ENCODE measurements at places on chromosomes 2 and 18.

GRCh38 chr18:50065039-50065438 lies 129.9 kb downstream of the MYO5B start:
- DNase-seq: no peak

DNA sequence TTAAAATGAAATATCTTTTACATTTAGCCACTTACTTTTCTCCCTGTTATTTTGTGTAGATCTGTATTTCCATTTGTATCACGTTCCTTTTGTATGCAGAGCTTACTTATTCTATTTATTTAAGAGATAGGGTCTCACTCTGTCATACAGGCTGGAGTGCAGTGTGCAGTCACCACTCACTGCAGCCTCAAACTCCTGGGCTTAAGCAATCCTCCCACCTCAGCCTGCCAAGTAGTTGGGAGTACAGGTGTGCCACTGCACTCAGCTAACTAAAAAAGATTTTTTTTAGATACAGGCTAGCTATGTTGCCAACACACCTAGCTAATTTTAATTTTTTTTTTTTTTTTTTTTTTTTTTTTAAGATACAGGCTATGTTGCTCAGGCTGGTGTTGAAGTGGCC lies 10.9 kb downstream of the PTPN18 start:
- DNase-seq: no peak

DNA sequence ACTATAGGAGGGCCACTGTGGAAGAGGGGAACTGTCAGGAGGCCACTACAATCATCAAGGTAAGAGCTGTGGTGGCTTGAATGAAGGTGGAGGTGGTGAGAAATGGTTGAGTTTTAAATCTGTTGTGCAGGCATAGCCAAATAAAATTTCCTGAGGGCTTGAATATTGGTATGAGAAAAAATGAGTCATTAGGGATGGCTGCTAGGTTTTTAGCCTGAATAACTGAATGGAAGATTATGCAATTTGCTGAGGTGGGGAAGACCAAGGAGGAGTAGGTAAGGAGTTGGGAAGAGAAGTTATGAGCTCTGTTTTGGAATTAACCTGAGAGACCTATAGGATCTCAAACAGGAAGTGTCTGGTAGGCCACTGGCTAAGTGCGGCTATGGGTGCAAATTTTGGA lies 84.0 kb downstream of the KLHL14 start:
- DNase-seq: no peak

GRCh38 chr2:229221641-229222040 lies 49.4 kb downstream of the PID1 start:
- no peak for DNase-seq

GRCh38 chr2:160590664-160591063 lies 97.1 kb upstream of the RBMS1 start:
- DNase-seq: no peak

DNA sequence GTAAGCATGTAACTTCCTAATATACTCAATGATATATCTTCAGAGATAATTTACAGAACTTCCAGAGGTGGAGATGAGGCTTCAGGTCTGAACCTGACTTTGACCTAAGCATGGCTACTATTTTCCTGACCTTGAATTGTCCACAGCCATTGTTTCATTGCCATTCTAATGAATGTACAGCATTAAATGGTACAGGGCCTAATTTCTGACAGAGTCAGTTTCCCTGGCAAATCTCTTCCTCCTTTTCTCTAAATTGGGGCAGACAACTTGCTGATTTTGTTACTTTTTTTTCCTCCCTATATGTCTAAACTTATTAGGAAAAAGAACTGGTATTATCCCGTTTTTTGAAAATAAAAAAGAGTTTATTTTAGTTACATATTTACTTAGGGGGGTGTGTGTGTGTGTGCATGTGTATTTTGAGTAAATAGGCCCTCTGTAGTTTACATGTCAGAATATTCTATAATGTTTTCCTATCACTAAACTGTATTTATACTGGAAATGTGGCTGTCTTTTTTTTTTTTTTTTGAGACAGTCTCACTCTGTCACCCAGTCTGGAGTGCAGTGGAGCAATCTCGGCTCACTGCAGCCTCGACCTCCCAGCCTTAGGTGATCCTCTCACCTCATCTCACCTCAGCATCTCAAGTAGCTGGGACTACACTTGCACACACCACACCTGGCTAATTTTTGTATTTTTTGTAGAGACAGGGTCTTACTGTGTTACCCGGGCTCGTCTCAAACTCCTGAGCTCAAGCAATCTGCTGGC lies 43.3 kb upstream of the SCN9A start:
- DNase-seq: no peak

- DNase-seq: no peak
These were observed 124.1 kb upstream of the MYT1L start for GRCh38 chr2:2455151-2455550.

GRCh38 chr2:110746586-110747521 lies 14.5 kb downstream of the ACOXL start:
- no peak for DNase-seq

DNA sequence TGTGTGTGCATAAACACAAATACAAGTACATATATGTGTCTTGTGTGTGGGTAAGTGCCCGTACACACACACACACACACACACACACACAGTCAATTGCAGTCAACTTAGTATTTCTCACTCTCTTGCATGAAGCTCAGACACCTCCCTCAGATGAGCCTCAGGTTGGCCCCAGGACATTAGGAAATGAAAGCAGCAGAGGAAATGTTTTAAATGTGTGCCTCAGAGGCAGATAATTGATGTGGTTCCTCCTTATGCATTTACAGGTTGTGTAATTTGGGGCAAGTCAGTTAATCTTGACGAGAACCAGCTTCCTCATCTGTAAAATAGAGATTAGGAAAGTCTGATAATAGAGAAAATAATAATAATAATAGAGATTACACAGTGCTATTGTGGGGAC lies 814.0 kb upstream of the ID2 start:
- peak; percentile 21 for DNase-seq

- DNase-seq: peak; percentile 70
These were observed 1.8 kb upstream of the AGBL5 start for GRCh38 chr2:27049422-27050280.

- no peak for DNase-seq
These were observed 11.5 kb downstream of the GNLY start for GRCh38 chr2:85705680-85706039.

DNA sequence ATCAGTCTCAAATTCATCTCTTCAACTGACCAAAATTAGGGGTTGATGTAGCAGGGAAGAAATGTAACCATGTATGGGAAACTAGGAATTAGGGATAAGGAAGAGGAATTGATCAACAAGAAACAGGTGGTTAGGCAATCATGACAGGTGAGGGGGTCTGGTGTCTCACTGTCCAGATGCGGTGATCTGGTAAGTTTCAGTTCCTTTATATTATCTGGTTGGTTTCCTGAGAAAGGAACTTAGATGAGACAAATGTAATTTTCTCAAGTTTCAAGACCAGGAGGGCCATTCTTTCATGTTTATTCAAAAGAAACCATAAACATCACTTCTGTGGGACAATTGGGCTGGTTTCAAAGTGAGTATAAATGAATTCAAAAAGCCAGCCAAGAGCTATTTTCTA lies 306.2 kb upstream of the KCNJ3 start:
- no peak for DNase-seq

DNA sequence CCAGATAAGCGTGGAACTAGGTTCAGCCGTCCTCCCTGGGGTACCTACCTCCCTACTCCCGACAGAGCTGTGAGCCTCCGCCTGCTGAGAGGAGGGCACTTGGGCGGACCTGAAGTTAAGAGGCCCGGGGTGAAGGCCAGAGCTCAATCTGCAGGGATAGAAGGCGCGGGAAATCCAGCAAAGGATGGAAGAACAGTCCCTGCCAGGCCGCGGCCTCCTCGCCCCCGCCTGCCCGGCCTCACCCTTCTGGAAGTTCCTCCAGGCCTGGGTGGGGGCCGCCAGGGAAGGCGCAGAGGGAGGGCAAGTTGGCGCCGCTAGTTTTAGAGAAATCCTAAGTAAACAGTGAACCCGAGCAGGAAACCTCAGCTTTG lies 13.0 kb downstream of the EN1 start:
- no peak for DNase-seq

- DNase-seq: no peak
These were observed 149.3 kb upstream of the AQP4 start for GRCh38 chr18:27014841-27015240.

Data from CD4-positive, alpha-beta T cell treated with Interleukin-10 for 1 hour (primary cell).